ENCODE measurements at places on chromosomes 3 and 15.

DNA sequence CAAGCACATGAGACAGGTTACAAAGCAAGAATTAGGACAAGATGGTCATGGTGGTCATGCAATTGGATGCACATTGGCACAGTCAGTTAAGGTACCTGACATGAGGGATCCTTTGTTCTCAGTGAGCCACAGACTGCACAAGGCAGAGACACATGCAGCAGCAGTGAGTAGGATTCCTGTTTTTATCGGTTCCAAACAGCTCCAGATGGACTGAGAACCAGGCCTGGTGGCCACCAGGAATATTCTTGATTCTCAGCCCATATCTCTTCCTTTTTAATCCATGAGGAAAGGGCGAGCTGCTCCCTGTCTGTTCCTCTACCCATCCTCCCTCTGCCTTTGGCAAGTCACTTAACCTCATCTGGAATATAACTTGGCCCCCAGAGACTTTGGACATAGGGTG lies 410.8 kb downstream of the GAP43 start:
- DNase-seq = no peak

GRCh38 chr15:40470423-40471104 lies at the start of gene CHST14:
CHST14 (plus strand) TSS chr15:40470984; CDS start chr15:40471214, 230 bp downstream.
- DNase-seq = peak; percentile 27

GRCh38 chr15:53536479-53537120 lies 222.9 kb downstream of the WDR72 start:
- DNase-seq = no peak

- DNase-seq = no peak
These were observed 299.7 kb upstream of the LMCD1 start for GRCh38 chr3:8201886-8202285.

Data from DMS79 (cell line).